Uterine smooth muscle cell (primary cell): ENCODE measurements at places on chromosomes 16 and 17. TPM values are rescaled to one million over a fixed set of nuclear protein-coding genes. Genes with fewer than 3 reads are reported as not detected.

The HOXB5 gene
- not detected in 2 replicates for total RNA-seq

The MT1M gene
- total RNA-seq, result 0.50 and 1.8 TPM in 2 replicates

The ACE gene
- 4.6 and 7.6 TPM in 2 replicates for total RNA-seq

The KCNH4 gene
- total RNA-seq, result not detected in 2 replicates

The MT4 gene
- not detected in 2 replicates for total RNA-seq

The NAGS gene
- total RNA-seq, result 2.9 and 6.4 TPM in 2 replicates

The MT1F gene
- 0.22 TPM in 1 of 2 replicates, not detected in the other for total RNA-seq

The SHBG gene
- total RNA-seq, result 0.11 and 0.37 TPM in 2 replicates

The SCIMP gene
- not detected in 2 replicates for total RNA-seq

The PRSS33 gene
- total RNA-seq, result not detected in 2 replicates

The ABCA10 gene
- 0.44 and 1.00 TPM in 2 replicates for total RNA-seq

The SLC5A11 gene
- total RNA-seq, result under 0.01 TPM in 1 of 2 replicates, not detected in the other

The FN3K gene
- 5.0 and 16.1 TPM in 2 replicates for total RNA-seq

The LRRC36 gene
- total RNA-seq, result 0.22 and 1.00 TPM in 2 replicates

The TOM1L1 gene
- total RNA-seq, result 14.9 and 18.0 TPM in 2 replicates
